ENCODE measurements at places on chromosomes 5 and 9.

GRCh38 chr5:111532886-111533582 is 20.7 kb upstream of the STARD4 start:
- DNase-seq, result no peak

- no peak for DNase-seq
Observed at GRCh38 chr5:16773991-16774390, 157.2 kb upstream of the RETREG1 start.

DNA sequence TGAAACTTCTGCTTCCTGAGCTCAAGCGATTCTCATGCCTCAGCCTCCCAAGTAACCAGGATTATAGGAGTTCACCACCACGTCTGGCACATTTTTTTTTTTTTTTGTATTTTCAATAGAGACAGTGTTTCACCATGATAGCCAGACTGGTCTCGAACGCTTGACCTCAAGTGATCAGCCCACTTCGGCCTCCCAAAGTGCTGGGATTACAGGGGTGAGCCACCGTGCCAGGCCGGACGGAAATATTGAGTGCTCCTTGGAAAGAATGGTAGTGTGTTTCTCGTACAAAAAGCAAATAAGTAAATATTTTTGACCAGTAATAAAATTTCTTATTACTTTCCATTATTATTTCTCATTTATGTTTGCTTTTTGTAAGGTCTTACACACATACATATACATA is 1307.9 kb upstream of the CDH6 start:
- no peak for DNase-seq

GRCh38 chr5:157469687-157470086 is 9.7 kb downstream of the NIPAL4 start:
- no peak for DNase-seq

- DNase-seq, result no peak
Observed at GRCh38 chr5:107294211-107294550, 376.6 kb downstream of the EFNA5 start.

DNA sequence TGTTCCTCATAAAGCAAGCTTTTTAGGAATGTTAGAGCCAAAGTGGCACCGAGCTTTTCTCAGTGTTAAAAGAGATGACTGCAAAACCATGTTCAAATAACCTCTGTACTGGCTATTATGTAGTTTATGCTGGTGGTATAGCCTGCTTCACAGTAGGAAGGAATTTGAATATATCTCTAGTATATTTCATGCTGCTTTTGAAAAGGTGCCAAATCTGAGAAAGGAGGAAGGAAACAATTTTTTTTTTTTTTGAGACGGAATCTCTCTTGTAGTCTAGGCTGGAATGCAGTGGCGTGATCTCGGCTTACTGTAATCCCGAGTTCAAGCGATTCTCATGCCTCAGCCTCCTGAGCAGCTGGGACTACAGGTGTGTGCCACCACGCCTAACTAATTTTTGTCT is 13.5 kb downstream of the CREBRF start:
- DNase-seq, result no peak

DNA sequence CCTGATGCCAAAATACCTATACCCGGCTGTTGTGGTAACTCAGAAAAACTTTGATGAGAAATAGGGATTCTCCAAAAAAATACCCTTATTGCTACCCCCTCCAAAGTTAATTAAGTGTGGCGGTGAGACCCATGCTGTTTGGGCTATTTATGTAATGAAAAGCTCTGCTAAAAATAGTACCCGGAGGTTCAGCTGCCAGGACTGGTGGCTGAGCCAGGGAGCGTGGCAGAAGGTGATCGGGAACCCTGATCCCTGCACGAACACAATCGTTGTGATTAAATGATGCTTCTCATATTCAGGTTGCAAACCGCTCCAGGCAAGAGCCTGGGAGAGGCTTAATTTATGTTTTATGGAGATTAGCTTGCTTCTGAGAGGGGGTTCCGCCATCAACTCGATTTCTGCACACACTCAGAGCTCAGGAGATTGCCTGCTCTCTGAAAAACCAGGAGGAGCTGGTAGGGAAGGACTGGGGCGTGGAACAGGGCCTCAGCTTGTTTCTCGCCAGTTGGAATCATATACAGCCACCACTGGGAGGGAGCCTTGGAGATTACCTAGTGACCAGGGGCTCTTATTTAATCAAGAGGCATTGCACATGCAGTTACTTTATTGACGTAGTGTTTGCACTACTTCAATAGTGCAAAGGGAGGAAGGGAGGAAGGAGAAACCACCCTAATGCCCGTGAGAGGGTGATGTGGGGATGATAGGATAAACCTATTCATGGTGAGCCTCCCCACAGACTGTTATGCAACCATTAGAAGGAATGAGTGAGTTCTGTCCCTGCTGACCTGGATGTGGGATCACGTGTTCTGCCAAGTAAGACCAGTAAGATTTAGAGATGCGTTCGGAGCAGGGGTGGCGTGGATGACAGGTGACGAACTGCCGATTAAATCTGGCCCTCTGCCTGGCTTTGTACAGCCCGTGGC is 23.4 kb downstream of the HRH2 start:
- DNase-seq, result no peak

GRCh38 chr5:54956922-54957321 is 28.5 kb downstream of the ESM1 start:
- DNase-seq, result no peak

- DNase-seq, result no peak
Observed at GRCh38 chr5:68224509-68225187, 9.1 kb downstream of the PIK3R1 start.

GRCh38 chr5:67416986-67417385 is 220.4 kb upstream of the CD180 start:
- DNase-seq, result no peak

DNA sequence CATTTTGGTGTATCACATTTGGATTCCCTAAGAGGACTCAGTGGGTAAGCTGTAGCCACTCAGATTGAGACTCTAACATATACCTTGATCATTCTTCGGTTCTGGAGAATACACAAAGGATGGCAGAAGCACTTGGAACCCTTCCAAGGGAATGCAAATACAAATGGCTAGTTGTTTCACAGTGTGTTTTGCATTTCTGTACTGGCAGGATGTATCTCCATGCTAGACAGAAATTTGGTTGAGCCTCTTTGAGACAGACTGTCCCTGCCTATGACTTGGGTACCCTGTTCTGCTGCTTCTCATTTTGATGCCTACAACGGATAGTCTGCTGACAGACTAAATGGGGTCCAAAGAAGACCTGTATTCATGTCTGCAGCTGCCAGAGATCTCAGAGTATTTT is 273.5 kb downstream of the TMEM38B start:
- no peak for DNase-seq

DNA sequence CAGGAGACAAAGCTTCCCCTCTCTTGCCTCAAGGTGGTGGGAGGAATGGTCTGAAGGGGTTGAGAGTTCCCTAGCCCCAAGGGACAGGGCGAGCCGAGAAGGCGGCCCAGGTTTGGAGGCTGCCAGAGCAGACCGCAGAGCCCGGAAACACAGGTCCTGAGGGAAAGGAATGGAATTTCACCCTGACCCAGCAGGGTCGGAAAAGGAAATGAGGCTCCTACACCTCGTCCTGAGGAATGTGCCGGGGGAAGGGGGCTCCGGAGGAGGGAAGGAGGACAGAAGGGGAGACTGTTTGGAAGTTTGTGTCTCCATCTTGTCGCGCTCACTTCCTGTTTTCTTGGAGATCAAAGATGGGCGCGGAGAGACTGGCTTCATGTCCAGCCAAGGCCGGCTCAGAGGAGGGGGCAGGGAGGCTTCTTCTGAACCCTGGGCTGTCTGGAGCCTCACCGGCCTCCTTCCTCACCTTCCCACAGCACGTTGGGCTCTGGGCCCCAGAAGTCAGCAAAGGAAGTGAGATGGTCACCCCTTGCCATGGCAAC is 9.6 kb downstream of the ENG start:
- DNase-seq, result no peak

DNA sequence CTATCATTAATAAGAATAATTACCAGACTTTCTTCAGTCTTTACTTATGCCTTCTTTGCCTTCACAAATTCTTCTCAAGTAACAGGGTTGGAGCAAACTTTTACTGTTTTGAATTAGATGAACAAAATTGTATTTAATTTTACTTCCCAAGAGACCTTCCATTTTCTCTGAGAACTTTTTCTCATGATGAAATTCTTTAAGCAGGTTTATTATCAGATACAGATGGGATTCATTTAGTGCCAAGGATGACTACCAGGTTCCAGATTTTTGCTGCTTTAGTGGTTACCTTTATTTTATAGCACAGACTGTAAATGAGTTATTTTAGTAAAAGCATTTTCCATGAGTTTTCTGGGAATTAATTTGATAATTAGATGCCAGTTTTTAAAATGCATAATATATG is 125.1 kb downstream of the GDNF start:
- no peak for DNase-seq

- no peak for DNase-seq
Observed at GRCh38 chr5:169431386-169431785, 130.4 kb upstream of the SLIT3 start.

- DNase-seq, result no peak
Observed at GRCh38 chr9:98254228-98255060, 1.0 kb downstream of the TBC1D2 start.

DNA sequence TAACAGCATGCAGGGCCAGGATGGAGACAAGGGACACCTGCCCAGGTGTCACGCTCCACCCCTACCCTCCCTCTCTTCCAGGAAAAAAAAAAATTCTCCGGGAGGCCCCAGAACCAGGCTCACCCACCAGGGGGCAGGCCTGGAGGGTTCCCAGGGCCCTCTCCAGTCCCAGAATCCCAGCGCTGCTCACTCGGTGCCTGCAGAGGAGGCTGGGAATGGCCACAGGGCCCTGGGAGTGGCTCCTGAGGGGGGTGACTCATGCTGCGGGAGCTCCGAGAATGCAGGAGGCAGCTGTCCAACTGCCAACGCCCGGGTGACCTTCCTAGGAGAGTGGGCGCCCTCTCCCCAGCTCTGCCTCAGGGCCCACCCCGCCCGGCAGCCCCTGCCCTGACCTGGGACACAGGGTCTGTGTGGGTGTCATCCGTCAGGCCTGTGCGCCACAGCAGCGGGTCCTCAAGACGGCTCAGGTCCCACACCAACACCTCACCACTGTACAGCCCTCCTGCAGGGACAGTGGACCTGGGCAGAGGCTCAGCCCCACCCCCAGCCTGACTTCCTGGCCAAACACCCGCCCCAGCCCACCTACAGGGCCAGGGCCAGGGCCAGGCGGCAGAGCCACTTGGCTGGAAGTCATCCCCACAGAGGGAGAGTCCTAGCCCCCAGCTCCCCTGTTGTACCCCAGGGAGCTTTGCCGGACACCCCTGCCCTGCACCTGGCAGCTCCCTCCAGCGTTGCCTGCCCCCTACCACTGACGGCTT is 21.2 kb downstream of the DYNC2I2 start:
- DNase-seq, result no peak

DNA sequence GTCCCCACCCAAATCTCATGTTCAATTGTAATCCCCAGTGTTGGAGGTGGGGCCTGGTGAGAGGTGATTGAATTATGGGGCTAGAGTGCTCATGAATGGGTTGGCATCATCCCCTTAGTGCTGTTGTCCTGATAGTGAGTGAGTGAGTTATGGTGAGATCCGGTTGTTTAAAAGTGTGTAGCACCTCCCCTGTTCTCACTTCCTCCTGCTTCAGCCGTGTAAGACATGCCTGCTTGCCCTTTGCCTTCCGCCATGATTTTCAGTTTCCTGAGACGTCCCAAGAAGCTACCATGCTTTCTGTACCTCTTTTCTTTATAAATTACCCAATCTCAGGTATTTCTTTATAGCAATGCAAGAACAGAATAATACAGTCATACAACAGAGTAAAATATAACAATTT is 742 bp upstream of the LECT2 start:
- DNase-seq, result no peak

DNA sequence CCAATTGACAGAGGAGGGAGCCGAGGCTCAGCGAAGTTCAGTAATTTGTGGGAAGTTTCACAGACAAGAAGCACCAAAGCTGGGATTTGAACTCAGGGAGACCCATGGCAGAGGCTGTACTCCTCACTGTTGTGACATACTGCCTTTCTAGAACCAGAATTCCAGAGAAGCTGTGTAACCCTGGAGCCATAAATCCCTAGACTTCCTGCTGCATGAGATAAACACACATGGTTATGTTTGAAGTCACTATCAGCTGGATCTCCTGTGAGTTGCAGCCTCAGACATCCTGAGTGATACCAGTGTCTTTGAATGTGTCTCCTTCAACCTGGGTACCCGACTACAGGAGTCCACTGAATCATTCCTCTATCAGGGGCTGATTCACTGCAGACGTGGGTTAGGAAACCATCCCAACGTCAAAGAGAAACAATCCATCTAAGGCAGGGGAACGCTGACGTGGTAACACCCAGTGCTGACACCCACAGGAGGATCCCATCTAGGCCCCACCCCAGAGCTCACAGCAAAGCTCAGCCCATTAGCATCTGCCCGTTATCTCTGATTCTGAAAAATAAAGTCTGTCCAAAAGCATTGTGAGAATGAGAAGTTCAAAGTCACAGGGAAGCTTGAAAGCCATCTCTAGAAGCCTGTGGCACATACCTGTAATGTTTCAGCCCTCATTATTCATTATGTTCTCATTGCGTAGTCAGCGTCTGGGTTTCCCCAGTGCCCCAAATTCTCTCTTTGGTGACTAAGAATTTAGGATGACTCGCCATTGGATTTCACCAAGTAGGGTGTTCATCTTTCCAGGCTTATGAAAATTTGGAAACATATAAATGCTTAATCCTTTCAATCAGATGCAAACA is 36.3 kb upstream of the BASP1 start:
- DNase-seq, result no peak

DNA sequence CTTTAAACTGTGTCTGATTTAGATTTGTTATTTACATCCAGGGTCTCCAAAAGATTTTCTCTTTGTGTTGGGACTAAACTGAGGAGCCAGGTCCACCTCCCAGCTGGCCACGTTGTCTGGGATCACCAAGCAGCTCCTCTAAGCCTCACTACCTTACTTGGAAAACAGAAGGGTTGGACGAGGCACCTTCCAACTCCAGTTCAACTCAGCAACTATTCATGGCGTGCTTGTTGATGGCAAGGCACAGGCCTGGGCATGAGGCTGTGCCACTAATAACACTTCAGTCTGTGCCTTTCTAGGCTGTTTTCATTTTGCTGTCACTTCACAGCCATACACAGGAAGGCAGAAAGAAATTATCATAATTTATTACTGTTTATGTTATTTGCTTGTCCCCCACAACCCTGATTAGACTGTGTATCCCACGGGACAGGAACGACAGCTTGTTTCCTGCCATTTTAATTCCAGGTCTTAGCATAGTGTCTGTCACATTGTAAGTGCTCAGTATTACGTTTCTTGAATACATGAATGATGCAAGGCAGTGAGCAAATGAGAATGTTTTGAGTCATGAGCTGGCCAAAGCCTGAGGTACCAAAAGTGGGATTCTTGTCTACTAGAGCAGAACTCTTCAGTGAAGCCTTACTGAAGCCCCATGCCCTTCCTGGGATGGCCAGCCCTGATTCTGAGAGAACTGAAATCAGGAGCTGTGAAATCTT is 125.8 kb downstream of the GALNT10 start:
- DNase-seq, result no peak

- no peak for DNase-seq
Observed at GRCh38 chr5:174384509-174384947, 339.0 kb downstream of the NSG2 start.

DNA sequence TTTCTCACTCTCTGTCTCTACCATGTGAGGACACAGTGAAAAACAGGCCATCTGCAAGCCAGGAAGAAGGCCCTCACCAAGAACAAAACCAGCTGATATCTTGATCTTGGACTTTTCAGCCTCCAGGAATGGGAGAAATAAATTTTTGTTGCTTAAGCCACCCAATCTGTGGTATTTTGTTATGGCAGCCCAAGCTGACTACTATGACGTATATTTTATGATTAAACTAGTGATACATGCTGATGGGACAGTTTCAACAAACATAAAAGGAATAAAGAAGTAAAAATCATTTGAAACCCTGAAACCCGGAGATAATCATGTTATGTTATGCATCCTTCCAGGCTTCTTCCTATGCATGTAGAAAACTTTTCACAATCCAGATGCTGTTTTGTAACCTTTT is 71.5 kb upstream of the ERBIN start:
- DNase-seq, result no peak

GRCh38 chr5:108588323-108588722 is 159.4 kb upstream of the FER start:
- DNase-seq, result no peak
